ENCODE measurements at places on chromosomes 7 and 10.

DNA sequence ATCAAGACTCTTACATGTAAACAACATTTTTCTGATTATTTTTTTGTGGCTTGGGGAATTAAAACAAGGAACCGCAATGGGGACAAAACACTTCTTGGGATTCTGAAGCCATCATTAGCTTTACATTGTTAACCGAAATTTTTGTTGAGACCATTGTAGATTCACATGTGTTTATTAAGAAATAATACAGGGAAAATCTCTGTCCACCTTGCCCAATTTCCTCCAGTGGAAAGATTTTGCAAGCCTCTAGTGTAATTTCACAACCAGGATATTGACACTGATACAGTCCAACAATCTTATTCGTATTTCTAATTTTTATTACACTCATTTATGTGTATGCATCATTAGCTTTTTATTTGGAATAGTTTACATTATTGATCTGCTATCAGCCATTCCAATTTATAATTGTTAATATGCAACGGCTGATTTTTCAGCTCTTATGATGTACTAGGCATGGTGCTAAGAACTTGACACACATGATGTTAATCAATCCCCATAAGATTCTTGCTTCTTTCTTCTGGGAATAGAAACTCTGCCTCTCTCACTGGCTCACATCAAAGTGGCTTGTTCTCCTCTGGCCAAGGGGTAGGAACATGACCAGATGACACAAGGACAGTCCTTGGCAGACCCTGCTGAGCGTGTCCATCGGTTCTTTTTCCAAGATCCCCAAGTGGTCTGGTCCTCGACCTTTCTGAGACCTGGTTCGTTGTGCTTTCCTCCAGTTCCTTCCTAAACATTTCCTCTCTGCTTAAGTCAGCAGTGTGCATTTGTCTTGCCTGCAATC is 137.6 kb downstream of the ADAM12 start:
- no peak for DNase-seq

GRCh38 chr7:29007127-29007526 is 49.0 kb upstream of the TRIL start:
- no peak for DNase-seq

GRCh38 chr10:119406601-119407253 is 135.8 kb downstream of the RGS10 start:
- DNase-seq = peak; percentile 56

- no peak for DNase-seq
Measured at GRCh38 chr10:19998482-19998881, 182.2 kb downstream of the PLXDC2 start.

GRCh38 chr10:121591186-121591585 is 7.1 kb downstream of the FGFR2 start:
- DNase-seq = no peak

- DNase-seq = no peak
Measured at GRCh38 chr10:119303886-119304285, 96.5 kb downstream of the GRK5 start.

- no peak for DNase-seq
Measured at GRCh38 chr7:84924353-84924752, 262.5 kb downstream of the SEMA3D start.

DNA sequence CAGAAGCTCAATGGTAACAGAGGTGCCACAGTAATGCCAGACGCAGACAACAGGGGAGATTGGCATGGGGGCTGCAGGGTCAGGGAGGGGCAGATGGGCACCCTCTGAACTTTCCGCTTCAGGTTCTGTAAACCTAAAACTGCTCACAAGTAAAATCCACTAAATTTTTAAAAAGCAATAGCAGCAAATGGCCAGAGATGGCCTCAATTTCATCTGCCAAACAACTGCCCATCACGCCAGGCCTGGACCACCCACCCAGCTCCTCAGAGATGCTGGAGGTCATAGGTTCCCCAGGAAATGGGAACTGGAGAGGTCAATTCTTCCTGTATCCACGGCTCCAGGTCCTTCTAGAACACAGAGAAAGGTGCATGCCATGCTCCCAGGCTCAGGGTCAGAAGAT is 76.1 kb downstream of the PRKAG2 start:
- DNase-seq = no peak

DNA sequence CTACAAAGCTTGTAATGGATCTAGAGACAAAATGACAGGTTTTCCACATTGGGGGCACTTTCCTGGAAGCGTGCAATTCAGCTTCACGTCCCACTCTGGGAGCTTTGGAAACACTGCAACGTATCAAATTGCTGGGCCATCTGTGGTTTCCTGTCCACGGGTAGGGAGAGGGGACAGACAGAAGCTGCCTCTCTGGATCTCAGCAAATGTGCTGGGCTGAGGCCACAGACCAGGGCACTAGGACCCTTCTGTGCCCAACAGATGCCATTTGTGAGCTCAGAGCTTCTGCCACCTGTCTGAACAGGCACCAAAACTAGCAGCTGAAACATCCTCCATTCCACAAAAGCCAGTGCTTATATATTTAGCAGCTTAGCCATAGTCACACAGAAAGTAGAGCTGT is 40.9 kb upstream of the FRMD4A start:
- DNase-seq = no peak

- peak; percentile 36 for DNase-seq
Measured at GRCh38 chr10:74991435-74991834, 120.0 kb upstream of the SAMD8 start.

Data from KBM-7 (cell line).